ENCODE measurements at places on chromosomes 5 and 9.

DNA sequence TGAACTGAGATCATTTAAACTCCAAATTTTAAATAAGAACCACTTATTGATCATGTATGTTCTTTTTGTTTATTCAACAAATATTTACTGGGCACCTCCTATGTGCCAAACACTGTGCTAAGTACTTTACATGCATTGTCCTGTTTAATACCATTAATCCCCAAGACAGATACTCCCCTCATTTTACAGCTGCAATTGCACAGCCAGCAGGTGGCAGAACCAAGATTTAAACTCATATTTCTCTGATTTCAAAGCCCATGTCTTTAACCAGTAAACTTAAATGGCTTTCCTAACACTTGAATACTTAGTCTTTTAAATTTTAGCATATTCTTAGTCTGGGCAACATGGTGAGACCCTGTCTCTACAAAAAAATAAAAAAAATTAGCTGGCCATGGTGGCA lies 43.4 kb upstream of the KIAA1958 start:
- no peak for DNase-seq

GRCh38 chr5:31585895-31586270 lies 53.0 kb upstream of the PDZD2 start:
- no peak for DNase-seq

GRCh38 chr5:8291641-8292040 lies 422.7 kb downstream of the MTRR start:
- DNase-seq = no peak

DNA sequence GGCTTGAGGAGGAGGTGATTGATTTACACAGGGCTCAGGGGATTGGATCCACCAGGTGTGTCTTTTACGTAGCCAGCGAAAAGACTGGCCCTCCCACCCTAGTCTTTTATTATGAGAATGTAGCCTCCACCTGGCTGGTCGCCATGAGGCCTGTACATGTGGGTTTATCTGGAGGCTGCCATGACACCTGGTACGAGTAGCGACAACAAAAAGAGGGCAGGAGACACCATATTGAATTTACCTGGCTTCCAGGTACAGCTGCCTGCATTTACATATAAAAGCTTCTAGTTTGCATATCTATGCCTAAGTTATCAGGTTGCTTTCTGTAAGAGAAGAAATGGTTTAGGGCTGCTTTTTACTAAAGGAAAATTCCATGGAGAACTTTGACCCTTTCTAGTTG lies 1173.7 kb upstream of the SEMA6A start:
- DNase-seq = no peak

- no peak for DNase-seq
Observed at GRCh38 chr5:102759289-102759688, 4.2 kb downstream of the PAM start.

- no peak for DNase-seq
Observed at GRCh38 chr5:127031147-127031862, 947 bp upstream of the MARCHF3 start.

DNA sequence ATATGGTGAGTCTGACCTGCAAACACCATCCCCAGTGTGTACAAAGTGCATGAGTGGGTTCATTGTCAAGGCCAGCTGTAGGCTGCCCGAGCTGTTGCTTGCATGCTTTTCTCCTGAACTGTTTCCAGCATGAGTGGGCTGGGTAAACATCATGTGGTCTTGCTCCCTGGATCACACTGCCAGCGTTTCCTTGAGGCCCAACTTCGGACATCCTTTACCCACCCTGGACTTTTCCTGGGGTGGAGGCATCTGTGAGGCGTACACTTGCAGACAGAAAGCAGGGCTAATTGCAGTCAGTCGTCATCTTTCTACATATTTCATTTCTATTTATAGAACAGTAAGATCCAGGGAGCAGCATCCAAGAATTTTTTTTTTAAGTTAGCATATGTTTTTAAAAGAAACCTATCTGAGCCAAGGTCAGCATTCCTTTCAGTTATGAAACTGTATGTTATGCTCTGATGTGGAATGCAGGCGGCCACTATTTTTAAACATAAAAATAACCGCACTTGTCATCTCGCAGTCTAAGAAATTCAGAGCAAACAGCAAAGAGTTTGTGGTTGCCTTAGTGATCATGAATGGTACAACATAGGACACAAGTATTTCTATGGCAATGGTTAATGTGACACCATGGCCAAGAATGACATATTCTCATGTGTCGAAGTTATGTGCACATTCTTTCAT lies 106.5 kb upstream of the DMRT1 start:
- DNase-seq = no peak

GRCh38 chr5:58040846-58041245 lies 419.0 kb downstream of the PLK2 start:
- DNase-seq = no peak

GRCh38 chr9:85514256-85514655 lies 227.5 kb downstream of the AGTPBP1 start:
- DNase-seq = no peak

DNA sequence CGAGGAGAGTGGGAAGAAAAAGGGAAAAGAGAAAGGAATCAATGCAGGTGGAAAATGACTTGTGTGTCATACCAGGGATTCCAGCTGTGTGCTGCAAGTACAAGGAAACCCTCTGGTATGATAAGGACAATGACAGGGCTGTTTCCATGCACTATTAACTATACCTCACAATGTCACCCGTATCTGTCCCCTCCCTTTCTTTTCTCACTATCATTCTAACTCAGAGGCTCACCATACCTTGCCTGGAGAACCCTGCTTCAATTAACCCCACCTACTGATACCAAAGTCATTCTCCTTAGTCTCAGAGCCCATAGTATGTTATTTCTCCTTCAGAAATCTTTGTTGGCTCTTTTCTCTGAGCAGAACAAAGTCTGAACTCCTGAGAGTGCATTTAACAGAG lies 236.2 kb upstream of the NREP start:
- DNase-seq = no peak

GRCh38 chr9:112551641-112552040 lies 65.0 kb downstream of the KIAA1958 start:
- DNase-seq = no peak

- DNase-seq = no peak
Observed at GRCh38 chr5:1055896-1056610, 47.5 kb downstream of the NKD2 start.

DNA sequence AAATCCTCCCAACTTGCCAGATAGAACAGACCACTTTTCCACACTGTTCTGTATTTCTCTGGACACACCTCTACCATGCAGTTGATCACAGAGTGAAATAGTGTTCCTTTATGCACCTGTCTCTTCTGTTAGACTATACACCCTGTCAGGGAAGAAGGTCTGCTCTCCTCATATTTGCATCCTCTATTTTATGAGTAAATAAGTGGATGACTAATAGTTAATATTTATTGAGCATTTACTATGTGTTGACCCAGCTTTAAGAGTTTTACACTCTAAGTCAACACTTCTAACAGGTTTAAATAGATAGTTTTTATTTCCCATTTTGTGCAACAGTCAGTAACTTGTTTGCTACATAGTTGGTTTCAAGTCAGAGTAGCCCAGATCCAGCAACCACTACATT lies 452.8 kb upstream of the MPDZ start:
- DNase-seq = no peak

- DNase-seq = no peak
Observed at GRCh38 chr9:98207606-98208005, 15.2 kb upstream of the CORO2A start.

DNA sequence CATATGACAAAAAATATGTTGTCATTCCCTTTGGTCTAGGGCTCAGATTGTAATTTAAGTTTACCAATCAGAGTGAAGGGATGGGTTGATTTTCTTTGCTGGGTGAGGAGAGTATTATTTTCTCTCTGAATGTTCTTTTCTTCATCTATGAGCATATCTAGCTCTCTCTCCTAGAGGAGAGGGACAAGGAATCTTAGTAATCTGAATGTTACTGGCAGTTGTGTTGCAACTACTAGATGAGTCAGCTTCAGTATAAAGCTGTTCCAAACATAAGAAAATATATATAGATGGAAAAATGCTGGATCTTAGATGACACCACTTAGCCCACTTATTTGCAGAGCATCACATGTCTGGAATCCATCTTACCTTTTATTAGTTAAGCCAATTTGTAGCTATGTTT lies 259.3 kb downstream of the TUSC1 start:
- no peak for DNase-seq

DNA sequence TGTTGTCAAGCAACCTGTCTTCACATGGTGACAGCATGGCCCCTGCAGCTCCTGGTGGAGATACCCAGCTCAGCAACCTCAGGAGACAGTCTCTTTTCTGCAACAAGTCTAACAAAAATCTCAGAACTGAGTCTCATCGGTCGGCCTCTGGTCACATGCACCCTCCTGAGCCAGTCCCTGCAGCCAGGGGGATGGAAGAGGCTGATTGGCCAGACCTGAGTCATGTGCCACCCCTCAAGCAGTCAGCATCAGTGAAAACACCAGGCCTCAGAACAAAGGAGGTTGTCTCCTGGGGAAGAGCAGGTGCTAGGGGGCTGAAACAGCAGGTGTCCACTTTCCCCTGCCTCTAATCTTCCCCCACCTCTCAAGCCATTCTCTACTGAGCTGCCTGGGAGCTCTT lies 54.4 kb downstream of the SMIM23 start:
- no peak for DNase-seq

DNA sequence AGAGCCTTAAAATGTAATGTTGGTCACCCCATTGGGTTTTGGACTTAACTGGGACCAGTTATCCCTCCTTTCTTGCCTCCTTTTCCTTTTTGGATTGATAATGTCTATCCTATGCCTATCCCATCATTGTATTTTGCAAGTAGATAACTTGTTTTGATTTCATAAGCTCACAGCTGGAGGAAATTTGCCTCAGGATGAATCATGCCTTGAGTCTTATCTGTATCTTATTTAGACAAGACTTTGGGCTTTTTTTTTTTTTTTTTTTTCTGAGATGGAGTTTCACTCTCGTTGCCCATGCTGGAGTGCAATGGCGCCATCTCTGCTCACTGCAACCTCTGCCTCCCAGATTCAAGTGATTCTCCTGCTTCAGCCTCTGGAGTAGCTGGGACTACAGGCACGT lies 443.3 kb downstream of the DNAH5 start:
- DNase-seq = no peak

DNA sequence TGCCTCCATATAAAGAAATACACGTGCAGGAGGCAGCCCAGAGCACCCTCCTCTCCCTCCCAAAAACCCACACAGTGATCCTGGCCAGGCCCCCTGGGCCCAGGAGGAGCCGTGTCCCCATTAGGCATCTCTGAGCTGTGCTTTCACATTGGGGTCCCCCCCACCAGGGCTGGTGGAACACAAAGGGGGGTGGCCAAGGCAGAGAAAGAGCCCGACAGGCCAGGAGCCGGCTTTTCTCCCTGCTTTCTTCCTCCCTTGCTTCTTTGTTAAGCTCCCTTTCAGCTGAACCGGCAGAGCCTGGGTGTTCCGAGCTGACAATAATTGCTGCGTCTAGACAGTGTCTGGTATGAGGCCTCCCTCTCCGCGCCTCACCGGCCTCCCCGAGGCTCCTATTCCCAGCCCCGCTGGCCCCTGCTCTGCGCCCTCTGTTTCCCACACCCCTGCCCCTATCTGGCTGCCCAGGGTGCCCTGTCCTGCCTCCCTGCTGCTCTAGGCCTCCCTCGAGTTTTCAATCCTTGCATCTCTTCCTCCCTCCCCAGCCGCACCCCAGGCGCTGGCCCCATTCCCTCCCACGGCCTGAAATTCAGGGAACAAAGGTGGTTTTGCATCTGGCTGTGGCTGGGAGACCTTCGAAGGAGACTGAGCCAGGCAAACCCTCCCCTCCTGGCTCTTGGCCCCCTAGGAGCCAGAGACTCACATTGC lies 120.6 kb downstream of the C9orf50 start:
- no peak for DNase-seq

DNA sequence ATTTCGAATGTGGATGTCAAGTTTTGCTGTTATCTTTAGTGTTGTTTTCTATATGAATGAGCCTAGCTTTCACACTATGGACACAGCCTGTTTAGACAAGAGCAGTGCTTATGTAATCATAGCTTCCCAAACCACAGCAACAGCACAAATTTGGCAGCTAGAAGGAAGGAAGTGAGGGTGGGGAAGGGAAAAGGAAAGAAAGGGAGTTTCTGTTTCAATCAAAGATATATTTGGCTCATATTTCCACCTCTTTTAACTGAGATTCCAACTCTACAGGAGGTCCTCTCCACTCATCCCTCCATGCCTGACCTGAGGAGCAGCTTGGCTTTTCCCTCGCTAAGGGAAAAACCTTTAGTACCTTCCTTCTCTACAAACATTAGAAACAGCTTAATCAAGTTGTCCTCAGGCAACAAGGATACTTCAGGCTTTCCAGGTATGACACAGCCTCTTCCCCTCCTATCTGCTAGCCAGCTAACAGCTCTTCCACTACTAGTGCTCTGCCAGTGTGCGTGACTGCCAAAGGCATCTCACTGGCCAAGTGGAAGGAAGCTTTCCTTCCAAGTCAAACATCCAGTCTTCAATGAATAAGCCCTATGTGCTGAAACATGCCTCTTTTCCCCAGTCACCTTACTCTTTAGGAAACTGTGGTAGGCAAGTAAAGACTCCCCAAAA lies 268.6 kb upstream of the PTGER4 start:
- no peak for DNase-seq

- DNase-seq = no peak
Observed at GRCh38 chr9:125540497-125540896, 166.5 kb downstream of the MAPKAP1 start.

- no peak for DNase-seq
Observed at GRCh38 chr9:35859310-35859989, 10.8 kb downstream of the OR13J1 start.

- no peak for DNase-seq
Observed at GRCh38 chr5:168464214-168464613, 22.1 kb upstream of the RARS1 start.

GRCh38 chr9:16310278-16311110 lies 560.0 kb downstream of the BNC2 start:
- DNase-seq = no peak

GRCh38 chr5:98779264-98779877 lies 5.9 kb downstream of the RGMB start:
- DNase-seq = no peak

GRCh38 chr9:14315875-14316601 lies 2.1 kb upstream of the NFIB start:
- no peak for DNase-seq

Data from stimulated activated CD8-positive, alpha-beta memory T cell treated with anti-CD3 and anti-CD28 coated beads, Interleukin-7, amount 100 ng/mL, for 1 hour (primary cell).